Stimulated activated memory B cell treated with anti-CD40 and anti-IgM and Interleukin-4, amounts not matched to agents 10 μg/mL and 1 μg/mL and 100 μg/mL, for 72 hours (primary cell): ENCODE measurements at places on chromosomes 12 and 14.

DNA sequence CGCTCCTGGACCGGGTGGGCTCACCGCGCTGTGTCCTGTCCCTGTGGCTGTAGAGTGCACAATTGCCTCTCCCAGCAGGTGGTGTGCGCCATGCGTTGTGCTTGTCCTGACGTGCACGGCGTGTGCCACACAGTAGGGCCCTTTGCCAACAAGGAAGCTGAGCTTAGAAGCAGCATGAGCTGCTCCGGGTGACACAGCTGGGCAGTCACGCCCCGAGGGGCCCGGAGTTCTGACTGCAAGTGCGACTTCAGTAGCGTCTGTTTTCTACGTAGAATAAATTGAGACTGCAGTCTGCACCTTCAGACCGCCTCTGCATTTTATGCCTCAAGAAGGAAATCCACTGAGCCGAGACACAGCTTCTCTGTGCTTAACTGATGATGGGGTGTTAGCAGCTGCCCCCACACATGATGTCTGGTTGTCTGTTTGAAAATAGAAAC lies 81.6 kb downstream of the ADGRD1 start:
- peak; percentile 68 for ATAC-seq

DNA sequence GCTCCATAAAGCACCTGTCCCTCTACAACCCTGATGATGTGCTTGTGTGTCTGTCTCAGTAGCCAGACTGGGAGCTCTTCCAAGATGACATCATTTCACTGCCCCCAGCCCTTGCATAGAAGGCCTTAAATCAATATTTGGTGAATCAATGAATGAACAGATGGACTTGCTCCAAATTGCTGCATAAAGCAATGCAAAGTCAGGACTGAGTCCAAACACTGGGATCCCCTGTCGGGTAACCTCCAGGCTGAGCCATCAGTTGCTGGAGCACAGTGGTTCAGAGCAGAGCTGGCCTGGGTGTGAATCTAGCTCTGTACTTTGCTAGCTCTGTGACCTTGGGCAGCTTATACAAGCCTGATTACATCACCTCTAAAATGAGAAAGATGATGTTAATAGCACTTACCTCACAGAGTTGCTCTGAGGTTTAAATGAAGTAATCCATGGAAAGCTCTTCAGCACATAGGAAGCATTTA lies 120.3 kb upstream of the VASH1 start:
- ATAC-seq = no peak

- no peak for ATAC-seq
Measured at GRCh38 chr12:97758194-97758501, 295.5 kb downstream of the RMST start.

GRCh38 chr12:24630446-24630845 lies 318.5 kb downstream of the BCAT1 start:
- ATAC-seq = no peak

GRCh38 chr14:97377550-97377949 lies 580.4 kb downstream of the VRK1 start:
- ATAC-seq = no peak

GRCh38 chr14:100786576-100787219 lies 39.2 kb upstream of the MEG3 start:
- no peak for ATAC-seq

GRCh38 chr12:70002097-70002911 lies 177.3 kb downstream of the MYRFL start:
- no peak for ATAC-seq

DNA sequence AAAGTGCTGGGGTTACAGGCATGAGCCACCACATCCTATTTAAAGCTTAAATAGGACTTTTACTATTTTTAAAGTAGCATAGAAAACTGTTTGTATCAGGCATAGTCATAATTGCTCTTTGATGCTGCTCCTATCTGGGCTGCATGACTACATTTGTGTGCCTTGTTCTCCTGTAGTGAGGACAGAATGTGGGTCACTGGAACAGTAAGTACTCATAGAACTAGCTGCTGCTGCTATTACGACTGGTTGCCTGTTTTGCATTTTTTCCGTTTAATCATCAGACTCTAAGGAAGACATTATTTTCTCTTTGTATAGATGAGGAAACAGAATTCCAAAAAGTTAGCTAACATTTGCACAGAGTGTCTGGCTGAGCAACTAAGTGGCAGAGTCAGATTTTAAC lies 42.8 kb downstream of the ZC3H14 start:
- no peak for ATAC-seq

DNA sequence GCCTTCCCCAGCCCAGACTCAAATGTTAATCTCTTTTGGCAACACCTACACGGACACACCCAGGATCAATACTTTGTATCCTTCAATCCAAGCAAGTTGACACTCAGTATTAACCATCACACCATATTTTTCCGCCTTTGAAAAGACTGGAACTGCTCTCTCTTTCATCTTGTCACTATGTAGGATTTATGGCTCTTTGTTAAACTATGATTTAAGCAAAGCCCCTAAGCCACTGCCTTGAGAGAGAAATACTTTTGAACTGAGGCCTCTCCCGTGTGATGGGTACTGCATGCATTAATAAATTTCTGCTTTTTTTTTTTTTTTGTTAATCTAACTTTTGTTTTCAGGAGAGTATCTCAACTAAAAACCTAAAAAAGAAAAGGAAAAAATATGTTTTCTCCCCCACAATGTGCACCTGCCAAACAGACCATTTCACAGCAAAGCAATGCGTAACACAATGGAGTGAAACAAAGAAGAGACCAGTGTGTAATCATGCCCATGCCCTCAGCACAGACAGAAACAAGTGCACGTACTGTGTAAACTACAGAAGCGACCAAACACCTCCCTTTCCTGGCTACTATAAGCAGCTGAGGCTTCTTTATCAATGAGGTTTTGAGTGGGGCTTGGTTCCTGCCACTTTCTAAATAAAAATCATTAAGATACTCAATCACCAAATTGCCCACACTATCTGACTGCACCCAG lies 28.3 kb upstream of the ETFBKMT start:
- ATAC-seq = peak; percentile 16

DNA sequence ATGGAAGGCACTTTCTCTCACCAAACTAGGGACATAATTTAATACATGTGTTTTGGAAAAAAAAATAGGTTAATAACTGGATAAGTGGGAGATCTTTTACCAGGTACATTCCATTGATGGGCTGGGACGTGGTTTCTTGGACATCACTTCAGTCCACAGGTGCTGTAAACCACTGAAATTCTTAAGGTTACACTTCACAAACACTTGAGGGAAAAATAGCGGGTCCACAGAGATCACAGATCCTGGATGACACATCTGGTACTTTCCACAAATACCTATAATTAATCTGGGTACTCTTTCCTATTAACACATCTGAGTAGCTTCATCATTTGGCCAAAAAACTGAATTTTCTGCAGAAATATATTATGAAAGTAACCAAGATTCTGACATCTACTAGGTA lies 85.0 kb downstream of the POLR3B start:
- ATAC-seq = no peak

DNA sequence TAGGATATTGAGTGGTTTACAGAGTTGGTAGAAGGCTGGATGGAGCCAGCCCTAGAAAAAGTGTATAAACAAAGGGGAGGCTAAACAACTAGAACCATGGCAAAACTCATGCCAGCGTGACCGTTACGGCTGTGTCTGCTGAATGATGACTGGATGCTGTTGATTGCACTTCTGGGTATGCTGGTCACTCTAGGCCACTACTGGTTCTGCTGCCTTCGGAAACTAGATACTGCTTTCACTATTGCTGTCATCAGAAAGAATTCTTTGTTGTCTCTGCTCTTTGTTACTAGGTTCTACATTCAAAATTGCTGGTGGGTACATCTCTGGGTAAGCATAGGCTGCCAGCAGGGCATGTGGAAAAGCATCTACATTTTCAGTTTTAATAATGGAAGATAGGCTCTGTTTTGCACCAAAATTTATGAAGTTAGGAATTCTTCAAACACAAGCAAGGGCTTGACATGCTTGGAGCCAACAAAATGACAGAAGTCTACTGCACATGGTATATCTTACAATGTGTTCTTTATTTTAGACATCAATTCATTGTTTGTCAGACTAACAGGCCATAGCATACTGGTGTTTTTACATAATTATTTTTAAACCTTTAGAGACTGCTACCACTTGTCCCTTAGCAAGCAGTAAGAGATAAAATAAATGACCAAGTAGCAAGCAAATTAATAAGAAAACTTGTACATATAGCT lies 15.4 kb downstream of the MON2 start:
- ATAC-seq = no peak

DNA sequence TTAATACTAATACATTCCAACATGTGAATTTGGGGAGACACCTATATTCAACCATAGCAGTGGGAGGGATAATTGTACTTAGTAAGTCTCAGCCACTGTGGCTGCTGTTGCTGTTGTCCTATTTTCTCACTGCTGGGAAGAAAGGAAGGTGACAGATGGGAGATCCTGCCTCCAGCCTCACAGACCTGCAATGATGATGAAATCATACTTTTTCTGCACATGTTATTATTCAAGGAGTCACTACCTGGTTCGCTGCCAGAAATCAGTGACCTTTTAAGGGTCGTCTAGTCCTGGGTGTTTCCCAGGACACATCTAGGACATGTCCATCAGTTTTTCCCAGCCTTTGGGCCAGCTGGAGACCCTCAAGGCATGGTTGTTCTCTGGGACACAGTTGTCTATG lies 106.2 kb upstream of the RPH3A start:
- no peak for ATAC-seq

DNA sequence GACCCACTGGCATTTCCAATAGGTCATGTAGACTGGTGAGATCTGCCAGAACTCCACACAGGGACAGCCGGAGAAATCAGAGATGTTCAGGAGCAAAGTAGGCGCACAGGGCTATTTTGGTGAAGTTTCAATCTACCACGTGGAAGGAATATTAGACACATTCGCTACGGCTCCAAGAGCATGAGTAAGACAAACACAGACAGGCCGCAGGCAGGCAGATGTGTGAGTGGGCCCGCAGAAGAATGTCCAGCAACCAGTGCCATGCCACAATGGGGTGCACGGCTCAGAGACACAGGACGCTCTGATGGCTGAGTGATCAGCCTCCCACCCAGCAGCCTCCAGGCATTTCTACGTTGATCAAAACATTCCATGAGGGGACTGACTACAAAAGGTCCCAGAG lies 10.4 kb downstream of the SLC15A4 start:
- ATAC-seq = no peak

DNA sequence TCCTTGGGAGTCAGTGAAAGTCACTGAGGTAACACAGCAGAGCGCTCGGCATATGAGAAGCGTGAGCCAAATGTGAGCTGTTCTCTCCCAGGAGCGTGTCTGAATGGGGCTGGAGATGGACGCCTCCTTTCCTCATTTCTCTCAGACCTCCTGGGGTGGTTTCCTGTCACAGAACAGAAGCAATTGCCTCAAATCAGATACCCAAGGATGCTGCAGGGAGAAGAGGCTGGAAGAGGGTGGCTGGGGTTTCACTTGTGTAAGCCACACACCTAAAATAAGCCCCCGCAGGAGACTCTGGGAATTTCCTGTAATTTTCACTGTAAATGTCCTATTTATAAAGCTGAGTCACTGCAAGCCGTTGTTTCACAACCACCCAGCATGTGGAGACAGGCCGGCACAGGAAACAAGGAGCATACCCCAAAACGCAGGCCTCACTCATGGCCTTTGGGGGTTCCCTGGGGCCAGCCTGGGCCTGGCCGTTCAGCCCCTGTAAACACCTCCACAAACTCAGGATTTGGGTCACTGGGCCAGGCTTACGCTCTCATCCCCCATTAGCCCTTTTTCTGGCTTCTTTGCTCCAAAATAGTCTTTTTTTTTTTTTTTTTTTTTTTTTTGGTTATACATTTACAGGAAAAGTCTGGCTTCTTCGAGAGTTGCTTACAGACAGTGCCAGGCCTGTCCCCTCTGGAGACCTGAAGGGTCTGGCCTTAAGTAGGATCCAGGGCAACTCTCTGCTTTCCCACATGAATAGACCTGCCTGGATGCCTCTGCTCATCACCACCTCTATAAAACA lies 55.3 kb downstream of the VCPKMT start:
- peak; percentile 29 for ATAC-seq

GRCh38 chr12:16499611-16500010 lies 106.4 kb downstream of the LMO3 start:
- no peak for ATAC-seq

DNA sequence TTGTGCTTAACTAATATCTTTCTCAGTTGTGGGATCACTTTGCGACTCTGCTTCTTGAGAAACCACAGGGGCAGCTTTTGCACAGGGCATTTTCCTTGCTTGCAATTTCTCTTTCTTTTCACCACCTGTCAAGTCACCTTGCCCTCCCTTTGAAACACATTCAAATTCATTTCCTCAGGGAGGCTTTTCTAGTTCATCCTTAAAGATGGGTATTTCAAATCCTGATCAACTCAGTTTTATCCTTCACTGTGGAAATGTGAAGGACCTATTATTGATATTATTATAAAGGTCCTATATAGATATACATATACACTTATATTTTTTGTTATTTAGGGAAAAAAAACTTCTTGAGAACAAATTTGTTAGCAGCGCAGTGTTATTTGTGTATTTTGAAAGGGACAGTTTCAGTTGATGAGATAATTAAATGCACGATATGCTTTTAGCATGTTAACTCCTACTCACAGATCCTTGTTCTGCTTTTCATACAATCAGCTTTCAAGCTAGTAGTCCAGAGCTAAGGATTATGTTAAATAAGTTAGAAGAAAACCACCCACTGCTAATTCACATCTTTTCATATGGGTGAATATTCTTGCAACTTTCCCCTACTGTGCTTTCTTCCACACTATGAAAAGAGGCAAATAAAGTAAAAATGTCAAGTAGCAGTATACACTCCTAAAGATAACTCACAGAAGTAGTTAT lies 501.4 kb upstream of the RGS6 start:
- peak; percentile 76 for ATAC-seq

GRCh38 chr14:92928258-92928629 lies 5.3 kb downstream of the CHGA start:
- ATAC-seq = no peak

- ATAC-seq = no peak
Measured at GRCh38 chr14:87522575-87522974, 470.4 kb downstream of the GALC start.

GRCh38 chr12:71640316-71640715 lies 23.3 kb downstream of the ZFC3H1 start:
- ATAC-seq = no peak

DNA sequence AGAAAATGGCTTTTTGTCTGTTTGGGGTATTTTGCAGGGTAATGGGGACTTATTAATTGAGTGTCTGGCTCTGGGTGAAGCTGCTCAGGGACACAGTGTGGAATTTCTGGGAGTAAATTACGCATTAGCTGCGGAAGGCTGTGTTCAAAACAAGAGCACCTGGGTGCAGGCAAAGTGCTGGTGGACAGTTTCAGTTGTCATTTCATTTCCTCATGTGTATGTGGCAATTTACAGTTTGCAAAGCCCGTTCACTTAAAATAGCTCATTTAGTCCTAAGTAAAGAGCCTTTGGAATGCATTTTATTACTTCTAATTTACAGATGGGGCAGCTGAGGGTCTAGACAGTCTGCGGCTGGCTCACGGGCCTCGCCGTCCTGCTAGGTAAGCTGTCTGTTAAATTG lies 546.8 kb downstream of the BCL11B start:
- ATAC-seq = no peak

- no peak for ATAC-seq
Measured at GRCh38 chr12:59386236-59386635, 209.6 kb upstream of the SLC16A7 start.
